ENCODE measurements at places on chromosomes 2 and 18.

GRCh38 chr18:57050310-57050949 lies 96.5 kb upstream of the BOD1L2 start:
- peak; percentile 22 for DNase-seq

- no peak for DNase-seq
Measured at GRCh38 chr2:68653538-68653982, 10.2 kb downstream of the PROKR1 start.

GRCh38 chr2:112601754-112602153 lies 17.3 kb downstream of the CHCHD5 start:
- no peak for DNase-seq

DNA sequence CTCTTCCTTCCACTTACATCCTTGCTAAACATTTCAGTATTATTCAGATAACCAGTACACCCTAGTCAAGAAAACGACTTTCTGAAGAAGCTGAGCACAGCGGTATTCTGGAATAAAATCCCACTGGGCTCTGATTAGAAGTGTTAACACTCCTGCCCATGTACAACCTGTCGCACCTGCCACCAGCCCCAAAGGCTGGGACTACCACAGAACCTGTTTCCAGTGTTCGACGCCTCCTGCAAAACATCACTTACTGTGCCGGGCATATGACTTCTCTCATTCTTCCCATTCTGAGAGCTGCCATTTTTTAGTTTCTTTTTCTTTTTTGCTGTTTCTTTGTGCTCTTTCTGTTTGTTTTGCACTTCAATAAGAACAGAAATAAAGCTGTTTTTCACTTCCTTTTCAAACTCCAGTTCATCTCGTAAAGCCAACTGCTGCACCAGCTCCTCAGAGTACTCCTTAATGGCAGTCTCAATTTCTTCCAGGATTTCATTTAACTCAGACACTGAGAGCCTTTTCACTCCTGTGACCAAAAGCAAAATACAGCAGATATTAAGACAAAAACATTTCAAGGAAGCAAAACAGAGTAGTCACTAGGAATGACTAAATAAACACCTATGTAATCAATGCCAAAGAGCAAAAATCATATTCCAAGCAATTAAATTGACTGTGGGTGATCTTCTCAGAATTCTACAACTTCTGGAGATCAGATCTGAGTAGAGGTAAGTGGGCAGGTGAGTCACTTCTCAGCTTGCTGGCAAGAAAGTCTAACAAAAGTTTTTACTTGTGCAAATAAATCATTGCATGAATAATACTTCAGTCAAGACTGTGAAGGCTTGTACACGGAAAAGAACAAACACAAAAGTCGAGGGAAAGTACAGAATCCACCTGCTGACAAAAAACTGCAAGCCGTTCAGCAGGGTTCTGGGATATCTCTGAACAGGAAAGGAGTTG lies 19.3 kb downstream of the FEZ2 start:
- DNase-seq, result peak; percentile 29

GRCh38 chr18:9139400-9140039 lies 2.9 kb downstream of the ANKRD12 start:
- no peak for DNase-seq

DNA sequence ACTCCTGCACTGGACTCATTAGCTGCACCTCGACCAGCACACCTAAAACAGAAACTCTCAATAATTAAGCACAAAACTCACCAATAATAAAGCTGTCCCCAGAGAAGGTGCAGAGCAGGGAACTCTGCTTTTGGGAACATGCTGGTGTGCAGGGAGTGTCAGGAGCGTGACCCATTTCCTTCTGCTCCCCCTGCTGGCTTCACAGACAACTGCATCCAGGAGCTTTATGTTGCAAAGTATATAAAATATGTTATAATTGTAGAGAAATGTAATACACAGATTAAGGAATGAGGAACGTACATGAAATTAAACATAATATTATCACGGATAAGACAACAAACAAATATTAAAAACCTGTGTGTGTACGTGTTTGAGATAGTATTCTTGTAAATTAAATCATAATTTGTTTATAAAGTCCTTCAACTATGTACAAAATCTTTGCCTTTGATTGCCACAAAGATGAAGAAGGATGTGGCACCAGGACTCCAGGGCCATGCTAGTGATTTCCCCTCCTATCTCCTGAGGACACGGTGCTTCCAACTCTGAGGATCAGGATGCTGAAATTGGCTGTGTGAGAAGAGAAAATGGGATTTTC lies 68.6 kb upstream of the MAL start:
- peak; percentile 79 for DNase-seq

GRCh38 chr18:76383636-76384035 lies 111.4 kb downstream of the ZNF516 start:
- DNase-seq, result no peak

Data from DMS53 (cell line).